HFFc6 (cell line): ENCODE measurements at places on chromosomes 2 and 18.
A peak's percentile ranks its signal among the peaks of the same experiment; 100 is the strongest.

- H3K27me3 ChIP-seq: peaks cover 2% of the 10 kb centered on the region; the same call in 1 of the 2 replicates
- H3K4me3 ChIP-seq: no peak overlapping the region
- H3K27ac ChIP-seq: no peak overlapping the region
- DNase-seq: no peak
- peaks cover 6% of the 10 kb centered on the region; the same call in 1 of the 2 replicates for H3K4me1 ChIP-seq
Measured at GRCh38 chr2:105814291-105814940, 69.7 kb downstream of the NCK2 start.

DNA sequence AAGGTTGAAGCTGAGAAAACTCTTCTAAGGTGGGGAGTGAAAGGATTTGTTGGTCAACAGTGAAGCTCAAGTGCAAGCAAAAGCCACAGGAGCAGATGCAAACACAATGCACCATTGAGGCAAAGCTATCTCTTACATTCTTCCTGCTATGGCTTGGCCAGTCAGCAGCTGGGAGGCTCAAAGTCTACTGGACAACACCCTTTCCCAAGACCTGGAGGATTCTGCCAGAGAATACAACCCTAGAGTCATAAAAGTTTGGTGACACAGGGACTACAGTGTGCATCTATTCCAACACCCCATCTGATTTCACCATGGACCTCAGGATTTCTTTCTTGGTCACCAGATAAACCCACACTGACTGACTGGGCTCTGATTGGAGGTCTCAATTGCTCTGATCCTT is 342.0 kb downstream of the HRH4 start:
- H3K4me3 ChIP-seq: no peak overlapping the region
- no peak for DNase-seq
- H3K4me1 ChIP-seq: no peaks in the 10 kb centered on the region
- no peak overlapping the region for H3K27ac ChIP-seq
- H3K36me3 ChIP-seq: no peaks in the 10 kb centered on the region

GRCh38 chr18:7619676-7620075 is 52.6 kb downstream of the PTPRM start:
- H3K36me3 ChIP-seq: no peaks in the 10 kb centered on the region
- peak overlapping the region; percentile 92 for H3K27ac ChIP-seq
- peak overlapping the region; percentile 88 for H3K4me3 ChIP-seq
- no peaks in the 10 kb centered on the region; the same call in none of the 2 replicates for H3K27me3 ChIP-seq
- H3K4me1 ChIP-seq: peaks cover 73% of the 10 kb centered on the region

DNA sequence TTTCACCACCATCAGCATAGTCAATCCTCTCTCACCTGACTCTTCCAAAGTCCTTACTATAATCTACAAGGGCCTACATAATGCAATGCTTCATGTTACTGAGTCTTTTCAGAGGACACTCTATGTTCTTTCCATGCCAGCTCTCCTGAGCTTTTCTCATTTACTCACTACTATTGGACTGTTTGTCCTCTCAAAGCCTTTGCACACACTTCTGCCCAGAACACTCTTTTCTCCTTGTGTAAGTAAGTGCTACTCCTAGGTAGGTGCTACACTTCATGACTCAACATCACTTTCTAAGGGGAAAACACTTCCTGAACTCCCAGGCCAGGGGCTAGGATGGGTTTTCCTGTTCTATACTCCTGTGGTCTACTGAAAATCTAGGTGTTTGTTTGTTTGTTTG is 82.5 kb upstream of the GULP1 start:
- H3K27me3 ChIP-seq: no peaks in the 10 kb centered on the region
- no peak overlapping the region for H3K27ac ChIP-seq
- H3K4me1 ChIP-seq: peaks cover 3% of the 10 kb centered on the region; the same call in 1 of the 2 replicates
- no peaks in the 10 kb centered on the region for H3K36me3 ChIP-seq
